ENCODE measurements at places on chromosomes 2 and 18.

GRCh38 chr18:76504749-76505148 is 9.7 kb upstream of the ZNF516 start:
- no peak for DNase-seq

- peak; percentile 82 for DNase-seq
These were observed 1.1 kb upstream of the CDH2 start for GRCh38 chr18:28177828-28178635.

DNA sequence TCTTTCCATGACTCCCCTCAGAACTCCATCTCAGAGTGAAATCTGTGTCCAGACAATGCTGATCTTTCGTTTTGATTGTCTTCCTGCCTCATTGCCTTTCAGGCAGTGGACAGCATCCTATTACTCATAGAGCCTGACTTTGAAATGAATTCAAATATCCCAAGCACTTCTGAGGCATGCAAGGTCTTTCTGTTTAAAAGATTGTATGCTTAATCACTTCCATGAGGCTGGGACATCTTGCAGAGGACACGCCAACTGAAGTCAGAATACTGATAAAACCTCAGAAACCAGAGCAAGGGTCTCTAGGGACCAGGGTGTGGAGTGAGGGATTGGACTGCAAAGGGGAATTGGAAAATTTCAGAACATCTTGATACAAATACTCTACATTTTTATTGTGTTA is 836.5 kb upstream of the ID2 start:
- DNase-seq, result peak; percentile 79

DNA sequence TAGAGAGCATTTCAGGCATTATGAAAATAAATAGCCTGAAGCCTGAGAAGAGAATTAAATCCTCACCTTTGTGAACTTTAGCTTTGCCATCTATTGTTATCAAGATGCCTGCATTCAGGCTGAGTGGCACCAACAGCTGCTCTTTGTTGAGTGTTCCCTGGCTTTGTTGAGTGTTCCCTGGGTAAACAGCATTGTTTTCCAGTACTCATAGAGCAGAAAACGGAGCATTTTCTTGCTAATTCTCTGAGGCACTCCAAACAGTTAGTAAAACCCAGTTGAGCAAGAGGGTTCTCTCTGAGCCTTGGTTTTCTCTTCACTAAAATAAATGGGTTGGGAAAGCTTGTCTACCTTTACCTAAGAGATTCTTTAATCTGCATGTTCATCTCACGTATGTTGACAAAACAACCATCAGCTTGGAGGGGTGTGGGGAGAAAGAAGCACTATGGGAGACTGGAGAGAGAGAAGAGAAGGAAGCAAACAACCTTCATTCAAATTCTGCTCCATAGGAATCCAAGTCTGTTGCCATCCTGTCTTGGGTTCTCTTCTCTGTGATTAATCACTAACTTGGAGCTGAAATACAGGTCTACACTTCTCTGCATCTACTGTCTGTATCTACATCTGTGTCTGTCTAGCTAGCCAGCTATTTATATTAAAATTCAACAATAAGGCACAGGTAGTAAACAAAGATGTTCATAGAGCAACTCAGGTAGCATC is 567.0 kb upstream of the SOX11 start:
- no peak for DNase-seq

DNA sequence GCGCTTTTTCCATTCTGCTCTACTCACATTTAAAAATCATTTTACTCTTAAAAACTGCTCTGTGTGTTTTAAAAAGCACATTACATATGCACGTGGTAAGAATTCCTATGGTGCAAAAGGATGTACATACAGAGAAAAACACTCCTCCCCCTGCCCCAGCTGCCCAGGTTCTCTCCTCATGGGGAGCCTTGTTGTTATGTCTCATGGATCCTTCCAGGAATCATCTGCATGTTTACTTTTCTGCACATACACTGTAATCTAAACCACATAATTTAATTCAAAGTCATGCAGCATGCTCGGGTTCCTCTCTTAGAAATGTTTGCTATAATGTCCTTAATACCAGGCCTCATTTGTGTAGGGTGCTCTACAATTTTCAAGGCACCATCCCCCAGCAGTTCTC is 243.3 kb downstream of the LOXHD1 start:
- DNase-seq, result no peak

Measured in kidney tubule cell (primary cell).